NCI-H2107 (cell line): ENCODE measurements at places on chromosomes 11 and 22.

GRCh38 chr11:107397357-107397756 lies 60.3 kb downstream of the CWF19L2 start:
- DNase-seq: no peak

- DNase-seq: no peak
Measured at GRCh38 chr22:27472975-27473374, 328.6 kb downstream of the MN1 start.

DNA sequence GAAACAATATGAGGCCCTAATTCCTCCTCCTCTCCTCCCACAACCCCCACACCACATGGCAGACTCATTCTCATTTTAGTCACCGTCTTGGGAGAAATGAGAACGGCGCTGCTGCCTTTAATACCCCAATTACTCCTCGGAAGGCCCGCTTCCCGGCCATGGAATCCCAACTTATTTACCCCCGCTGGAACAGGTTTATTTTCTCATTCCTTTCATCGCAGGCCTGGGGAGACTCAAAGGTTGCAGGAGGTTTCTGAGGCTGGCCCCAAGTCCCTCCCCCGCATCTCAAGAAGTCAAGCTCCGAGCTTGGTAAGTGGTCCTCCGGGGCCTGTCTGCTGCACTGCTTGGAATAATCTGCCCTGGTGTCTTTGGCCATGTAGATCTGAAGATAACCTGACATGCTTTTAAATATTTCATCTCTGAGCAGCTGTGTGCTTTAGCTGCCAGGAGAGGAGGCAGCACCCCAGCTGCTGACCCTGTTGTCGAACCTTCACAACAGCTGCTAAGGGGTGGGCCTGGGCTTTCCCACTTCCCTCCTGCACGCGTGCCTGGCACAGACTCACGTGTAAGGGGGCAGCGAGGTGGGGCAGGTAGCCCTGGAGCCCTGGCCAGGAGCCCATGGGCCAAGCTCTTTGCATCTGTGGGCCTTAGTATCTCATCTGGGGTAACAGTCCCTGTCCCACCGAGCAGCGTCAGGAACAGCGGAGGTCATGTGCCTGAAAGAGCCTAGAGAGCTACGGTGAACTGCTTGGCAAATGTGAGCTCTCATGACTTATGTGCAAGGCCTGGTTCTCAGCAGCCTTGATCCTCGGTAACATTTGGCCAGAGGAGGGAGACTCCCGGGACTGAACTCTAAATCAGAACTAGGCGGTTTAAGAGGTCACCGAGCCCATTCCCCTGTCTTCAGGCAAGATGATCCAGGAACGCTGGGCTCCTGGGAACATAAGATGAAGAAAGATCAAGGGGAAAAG lies 164.6 kb downstream of the ST3GAL4 start:
- DNase-seq: no peak

DNA sequence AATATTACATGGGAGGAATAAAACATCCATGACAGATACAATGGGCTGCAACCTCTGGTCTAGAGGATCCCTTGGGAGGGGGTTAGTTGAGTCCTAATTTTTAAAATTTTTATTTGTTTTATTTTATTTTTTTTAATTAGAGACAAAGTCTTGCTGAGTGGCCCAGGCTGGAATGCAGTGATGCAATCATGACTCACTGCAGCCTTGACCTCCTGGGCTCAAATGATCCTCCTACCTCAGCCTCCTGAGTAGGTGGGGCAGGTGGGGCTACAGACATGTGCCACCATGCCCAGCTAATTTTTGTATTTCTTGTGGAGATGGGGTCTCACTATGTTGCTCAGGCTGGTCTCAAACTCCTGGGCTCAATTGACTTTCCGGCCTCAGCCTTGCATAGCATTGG lies 43.1 kb downstream of the FDX1 start:
- no peak for DNase-seq

- no peak for DNase-seq
Measured at GRCh38 chr11:64644647-64645275, 53.7 kb downstream of the SLC22A12 start.

DNA sequence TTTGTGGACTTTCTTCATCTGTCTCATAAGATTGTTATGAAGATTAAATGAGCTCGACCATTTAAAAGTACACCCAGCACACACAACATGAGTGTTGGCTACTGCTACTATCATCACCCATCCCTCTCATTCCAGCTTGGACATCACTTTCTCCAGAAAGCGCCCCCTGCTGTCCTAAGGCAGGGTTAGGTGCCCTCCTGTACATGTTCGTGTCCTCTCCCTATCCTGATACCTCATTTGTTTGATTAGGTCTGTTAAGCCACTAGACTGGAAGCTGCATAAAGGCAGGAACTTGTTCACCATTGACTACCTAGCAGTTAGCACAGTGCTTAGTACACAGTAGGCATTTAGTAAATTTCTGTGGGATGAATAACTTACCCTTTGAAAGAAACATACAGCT lies 85.5 kb downstream of the ENTHD1 start:
- DNase-seq: no peak

DNA sequence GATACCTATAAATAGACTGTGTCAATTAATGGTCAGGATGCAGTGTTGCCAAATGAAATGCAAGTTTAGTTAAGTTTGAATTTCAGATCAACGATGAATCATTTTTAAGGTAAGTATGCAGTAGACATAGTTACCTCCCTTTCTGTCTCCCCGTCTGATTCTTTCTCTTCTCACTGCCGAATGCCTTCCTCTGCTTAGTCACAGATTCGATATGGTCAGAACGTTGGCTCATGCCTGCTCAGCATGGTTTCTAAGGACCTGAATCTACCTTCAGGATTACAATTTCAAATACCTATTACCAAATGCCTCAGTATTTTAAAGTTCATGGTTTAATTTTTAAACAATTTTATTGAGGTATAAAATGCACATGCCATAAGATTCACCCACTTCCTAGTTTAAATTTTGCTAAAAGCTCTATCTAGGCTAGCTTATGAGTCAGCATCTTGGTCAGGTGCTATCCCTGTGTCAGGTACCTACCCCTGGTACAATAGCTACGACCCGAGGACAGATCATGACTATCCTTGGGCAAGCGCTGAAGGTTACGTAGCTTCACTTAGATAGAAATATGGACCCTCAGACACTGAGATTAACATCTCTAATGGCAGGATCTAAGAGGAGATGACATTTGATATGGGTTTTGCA lies 78.2 kb upstream of the SPON1 start:
- no peak for DNase-seq

GRCh38 chr11:77779935-77780334 lies 40.6 kb downstream of the RSF1 start:
- no peak for DNase-seq

- no peak for DNase-seq
Measured at GRCh38 chr11:117259417-117259816, 26.9 kb downstream of the RNF214 start.

- no peak for DNase-seq
Measured at GRCh38 chr11:120136356-120136755, 1.6 kb downstream of the TRIM29 start.
